GM20000 (cell line): ENCODE measurements at places on chromosomes 2 and 18.

- DNase-seq = no peak
Measured at GRCh38 chr2:12168791-12169388, 422.5 kb downstream of the LPIN1 start.

DNA sequence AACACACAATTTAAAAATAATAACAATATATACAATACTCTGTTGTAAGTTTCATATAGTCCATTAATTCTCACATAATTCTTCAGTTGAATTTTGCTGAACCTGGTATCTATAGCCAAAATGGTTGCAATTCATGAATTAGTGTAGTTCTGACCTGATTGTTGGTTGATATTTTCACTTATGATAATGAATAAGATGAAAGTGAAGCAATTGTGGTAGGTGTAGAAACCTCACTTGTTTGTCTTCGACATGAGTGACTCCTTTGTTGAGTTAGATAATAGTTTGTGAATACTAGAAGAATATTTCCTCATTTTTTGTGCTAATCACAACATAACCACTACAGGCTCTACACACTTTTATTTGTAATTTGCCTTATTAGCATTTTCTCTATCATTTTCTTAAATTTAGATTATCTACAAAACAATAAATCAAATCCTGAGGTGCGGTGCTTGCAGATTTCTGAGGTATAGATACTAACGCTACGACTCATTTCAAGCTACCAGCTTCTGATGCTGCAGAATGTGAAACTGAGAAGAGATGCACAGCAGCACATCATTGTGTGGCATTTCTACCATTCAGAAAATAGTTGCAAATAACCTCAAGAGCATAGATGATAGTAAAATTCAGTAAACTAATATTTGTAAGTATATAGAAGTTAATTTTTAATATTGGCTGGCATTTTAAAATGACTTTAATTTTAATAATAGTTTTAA, 117.9 kb downstream of the KCNH7 start:
- no peak for DNase-seq

DNA sequence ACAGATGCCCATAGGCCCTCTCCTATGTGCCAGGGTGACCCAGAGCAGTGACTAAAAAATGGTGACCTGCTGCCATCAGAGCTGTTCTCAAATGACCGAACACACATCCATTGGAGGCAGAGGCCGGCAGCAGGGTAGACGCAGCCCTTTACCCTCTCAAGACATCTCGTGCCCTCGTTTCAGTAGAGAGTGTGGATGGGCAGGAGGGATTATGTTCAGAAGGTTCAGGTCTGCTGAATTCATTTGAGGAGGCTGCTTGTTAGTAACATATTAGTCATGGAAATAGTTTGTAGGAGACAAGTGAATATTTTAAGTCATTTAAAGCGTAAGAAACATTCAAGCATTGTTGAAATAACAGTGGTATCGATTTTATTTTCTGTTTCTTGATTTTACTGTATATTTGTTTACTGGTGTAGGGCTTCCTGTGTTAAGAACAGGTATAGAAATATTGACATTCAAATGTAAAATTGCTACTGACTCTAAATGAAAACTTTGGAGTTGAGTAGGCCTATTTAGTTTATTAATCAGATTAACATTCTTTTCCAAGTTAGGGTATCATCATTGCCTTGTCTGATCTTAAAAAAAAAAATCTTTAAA, 82.6 kb downstream of the ZNF532 start:
- peak; percentile 36 for DNase-seq

DNA sequence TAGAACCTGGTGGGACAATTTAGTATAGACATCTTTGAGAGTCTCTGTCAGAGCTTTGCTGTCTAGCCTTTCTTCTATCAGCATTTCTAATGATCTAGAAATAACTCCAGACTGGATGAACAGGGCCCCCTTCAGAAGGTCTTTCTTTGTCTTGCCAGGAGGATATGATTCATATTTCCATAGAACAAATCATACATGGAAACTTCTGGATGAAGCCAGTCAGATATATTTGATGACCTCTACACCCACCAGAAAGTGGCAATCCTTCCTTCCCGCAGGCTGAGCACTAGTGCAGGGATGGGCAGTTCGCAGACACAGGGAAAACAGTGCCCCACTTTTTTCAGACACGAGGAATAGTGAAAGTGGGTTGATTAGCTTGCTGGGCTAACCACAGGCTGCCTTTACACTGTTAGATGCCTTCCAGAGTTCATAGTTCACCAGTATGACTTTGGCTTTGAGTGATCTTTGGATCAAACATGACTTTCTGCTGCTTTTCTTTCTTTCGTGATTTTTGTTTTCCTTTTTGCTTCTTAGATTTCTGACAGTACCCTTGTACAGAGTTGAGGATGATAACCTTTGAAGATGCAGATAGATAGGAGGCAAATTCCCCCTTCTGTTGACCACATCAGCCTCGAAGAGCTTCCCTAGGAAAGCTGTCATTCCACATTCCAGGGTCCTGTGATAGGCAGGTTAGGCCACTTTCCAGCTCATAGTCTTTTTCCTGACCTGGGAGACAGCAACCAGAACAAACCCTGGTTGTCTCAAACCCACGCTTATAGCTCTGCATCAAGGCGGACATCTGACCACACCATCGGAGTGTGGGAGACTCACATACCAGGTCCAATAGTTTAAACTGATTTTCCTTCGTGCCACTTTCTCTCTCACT, 237.0 kb downstream of the ZNF407 start:
- no peak for DNase-seq

DNA sequence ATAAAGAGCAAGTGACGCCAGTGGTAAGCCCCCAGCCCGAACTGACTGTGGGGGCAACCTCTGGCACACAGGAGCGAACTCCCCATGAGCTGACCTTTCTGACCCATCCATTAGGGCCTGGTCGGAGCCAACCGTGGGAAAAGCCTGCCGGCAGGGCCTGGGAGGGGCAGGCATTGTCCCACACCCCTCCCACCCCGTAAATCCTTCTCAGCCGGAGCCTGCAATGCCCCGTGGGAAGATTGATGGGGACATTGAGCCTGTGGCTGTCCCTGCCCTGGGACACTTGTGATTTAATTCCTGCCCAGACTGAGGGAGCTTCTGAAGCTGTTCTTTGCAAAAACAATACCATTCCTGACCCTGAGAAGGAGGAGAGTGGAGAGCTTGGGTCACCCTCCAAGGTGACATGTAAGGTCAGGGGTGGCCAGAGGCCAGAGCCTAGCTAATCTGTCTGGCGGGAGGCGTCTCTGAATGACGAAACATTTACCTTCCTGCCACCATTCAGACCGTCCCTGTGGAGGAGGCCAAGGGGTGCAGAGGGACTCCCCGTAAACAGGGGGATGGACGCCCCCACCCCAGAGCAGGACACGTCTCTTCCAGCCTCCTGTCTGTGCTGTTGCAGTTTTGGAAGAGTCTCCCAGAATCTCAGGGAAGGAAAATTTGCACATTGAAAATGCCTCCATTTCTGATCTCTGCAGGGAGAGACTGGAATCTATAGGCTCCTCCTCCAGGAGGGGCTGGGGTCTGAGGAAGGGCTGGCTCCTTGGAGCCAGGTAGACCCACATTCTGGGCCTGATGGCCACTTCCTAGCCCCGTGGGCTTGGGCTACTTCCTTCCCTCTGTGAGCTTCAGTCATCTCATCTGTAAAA, 51.2 kb upstream of the HS6ST1 start:
- DNase-seq = no peak

DNA sequence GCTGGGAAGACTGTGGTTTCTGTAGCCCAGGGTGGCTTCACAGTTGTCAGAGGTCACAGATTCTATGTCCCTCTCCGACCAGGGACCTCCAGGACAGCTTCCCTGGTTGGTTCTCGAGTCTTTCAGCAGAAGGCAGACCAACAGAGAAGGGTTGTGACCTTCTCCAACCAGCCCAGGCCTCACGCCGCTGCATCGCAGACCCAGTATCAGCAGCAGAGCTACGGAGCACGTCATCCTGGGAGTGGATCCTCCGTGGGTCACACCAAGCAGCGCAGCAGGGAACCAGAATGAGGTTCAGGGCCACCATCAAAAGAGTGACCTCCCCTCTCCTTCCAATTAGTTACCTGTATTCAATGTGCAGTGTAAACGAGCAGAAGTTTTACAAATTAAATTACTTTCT, 49.3 kb downstream of the ST3GAL5 start:
- no peak for DNase-seq

DNA sequence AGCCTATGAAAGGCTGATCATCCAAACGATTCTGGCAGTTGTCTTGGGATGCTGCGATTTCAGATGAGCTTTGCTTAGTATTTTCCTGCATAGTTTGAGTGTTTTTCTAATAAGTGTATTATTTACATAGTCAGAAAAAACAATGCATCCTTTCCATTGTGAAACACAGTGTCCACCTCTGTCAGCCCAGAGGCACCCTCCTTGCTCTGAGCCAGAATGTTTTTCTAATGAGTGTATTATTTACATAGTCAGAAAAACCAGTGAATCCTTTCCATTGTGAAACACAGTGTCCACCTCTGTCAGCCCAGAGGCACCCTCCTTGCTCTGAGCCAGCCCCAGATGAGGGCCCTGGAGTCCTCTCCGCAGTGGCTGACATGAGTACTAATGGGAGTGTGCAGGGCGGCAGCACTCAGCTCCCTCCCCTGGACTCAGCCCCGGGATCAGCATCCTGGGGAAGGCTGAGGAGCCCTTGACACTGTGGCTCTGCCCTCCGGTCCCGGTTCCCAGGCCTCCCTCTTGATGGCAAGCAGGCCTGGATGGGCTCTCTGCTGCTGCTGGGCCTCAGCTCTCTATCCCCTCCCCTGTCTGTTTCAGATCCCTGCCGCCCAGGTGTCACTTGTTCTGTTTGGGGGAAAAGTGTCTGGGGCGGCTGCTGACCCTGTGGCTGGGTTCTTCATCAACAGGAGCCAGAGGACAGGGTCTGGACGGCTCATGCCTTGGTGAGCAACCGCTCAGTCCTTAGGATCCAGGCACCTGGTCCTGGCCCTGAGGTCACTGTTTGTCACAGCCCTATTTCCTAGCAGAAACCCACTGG, 5.9 kb downstream of the MFSD2B start:
- no peak for DNase-seq

DNA sequence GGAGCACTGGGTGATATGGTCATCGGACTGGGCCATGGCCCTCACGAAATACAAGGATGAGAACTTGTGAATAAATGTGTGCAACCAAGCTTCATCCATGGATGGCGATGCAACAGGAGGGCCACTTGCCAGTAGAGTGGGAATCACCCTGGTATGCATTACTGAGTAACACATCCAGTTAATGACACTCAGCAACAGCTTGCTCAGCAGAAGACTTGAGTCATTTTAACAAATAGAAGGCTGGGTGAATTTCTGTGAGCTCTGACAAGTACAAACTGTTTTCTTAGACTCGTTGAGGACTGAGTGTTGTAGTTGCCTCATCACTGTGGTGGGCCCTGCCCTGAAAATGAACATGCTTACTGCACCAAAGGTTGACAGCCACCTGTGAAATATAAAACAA, 221.6 kb downstream of the NCKAP5 start:
- no peak for DNase-seq

DNA sequence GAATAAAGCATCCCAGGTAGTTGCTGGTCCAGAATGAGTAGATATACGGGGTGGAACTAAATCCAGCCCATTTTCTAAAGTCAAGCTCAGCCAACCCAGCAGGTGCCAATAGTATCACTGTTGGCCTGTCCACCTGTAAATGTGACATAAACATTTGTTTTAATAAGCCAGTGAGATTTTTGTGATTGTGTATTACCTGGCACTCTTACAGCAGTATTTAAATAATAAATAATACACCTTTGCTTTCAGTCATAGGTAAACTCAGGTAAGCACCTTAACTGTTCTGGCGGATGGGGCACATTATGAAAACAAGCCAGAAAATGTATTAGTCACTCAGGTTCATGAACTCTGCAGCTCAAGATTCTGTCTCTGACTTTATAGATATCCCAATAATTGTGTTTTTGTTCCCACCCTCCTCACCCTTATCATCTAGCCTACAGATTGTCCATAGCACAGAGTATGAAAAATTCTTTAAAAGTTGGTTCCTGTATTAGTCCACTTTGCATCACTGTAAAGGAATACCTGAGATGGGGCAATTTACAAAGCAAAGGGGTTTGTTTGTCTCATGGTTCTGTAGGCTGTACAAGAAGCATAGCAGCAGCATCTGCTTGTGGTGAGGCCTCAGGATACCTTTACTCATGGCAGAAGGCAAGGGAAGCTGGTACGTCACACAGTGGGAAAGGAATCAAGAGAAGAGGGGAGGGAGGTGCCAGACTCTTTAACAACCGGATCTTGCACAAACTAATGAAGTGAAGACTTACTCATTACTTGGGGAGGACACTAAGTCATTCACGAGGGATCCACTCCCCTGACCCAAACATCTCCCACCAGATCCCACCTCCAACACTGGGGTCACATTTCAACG, 73.0 kb upstream of the CYRIA start:
- DNase-seq = no peak

DNA sequence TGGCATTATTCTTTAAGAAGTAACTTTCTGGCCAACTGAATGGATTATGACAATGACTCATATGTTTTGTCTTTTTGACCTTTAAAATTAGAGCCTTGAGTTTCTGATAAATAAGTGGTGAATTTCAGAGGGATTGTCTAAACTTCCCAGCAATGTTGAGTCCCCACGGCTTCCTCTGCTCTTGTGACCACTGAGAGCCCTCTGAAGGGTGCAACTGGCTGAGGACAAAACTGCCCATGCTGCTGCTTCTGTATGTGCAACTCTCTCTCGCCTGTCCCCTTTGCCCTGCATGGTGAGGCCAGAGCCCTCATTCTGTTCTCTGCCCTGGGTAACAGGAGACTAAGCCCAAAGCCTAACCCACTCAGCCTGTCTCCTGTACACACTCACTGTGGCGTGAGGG, 52.7 kb upstream of the SLC14A1 start:
- no peak for DNase-seq

GRCh38 chr18:79200546-79201268, 131.5 kb downstream of the ATP9B start:
- DNase-seq = peak; percentile 43

- no peak for DNase-seq
Measured at GRCh38 chr2:73969356-73969755, 15.4 kb upstream of the TET3 start.

- no peak for DNase-seq
Measured at GRCh38 chr2:136651456-136652010, 113.8 kb upstream of the THSD7B start.

DNA sequence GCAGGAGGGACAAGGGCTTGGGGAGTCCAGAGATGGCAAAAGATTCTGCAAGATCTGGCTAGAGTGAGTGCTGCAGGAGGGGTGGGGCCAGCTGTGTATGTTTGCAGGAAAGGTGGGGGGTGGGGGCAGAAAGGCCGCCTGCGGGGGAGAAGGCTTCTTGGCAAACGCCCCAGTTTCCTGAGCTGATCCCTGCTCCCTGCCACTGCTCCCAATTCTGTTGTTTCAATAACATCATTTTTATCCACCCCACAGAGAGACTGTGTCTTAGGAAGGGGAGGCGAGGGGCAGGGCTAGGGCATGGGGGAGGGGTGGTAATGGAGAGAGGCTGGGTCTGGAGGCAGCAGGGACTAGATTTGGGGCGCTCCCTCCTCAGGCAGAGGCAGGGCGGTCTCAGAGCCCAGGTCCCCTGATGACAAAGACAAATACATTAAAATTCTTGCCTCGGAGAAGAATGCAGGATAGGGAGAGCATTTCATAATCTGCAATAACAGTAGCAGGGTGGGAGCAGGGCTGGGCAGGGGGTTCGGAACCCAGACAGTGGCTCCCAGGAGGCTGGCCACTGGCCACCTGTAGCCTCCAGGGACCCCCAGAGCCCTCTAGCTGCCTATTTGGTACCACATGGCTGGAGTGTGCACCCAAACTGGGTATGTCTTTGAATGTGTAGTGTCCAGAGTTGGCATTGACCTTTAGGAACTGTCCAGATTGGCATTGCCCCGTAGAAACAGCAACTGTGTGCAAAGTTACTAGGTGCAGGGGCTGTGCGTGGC, 2.1 kb upstream of the WNT6 start:
- no peak for DNase-seq

- no peak for DNase-seq
Measured at GRCh38 chr2:898319-898718, 52.3 kb upstream of the SNTG2 start.

GRCh38 chr2:28345619-28346018, 47.0 kb upstream of the FOSL2 start:
- no peak for DNase-seq
